GM03348 (cell line): ENCODE measurements at places on chromosomes 1 and 21.

GRCh38 chr1:230745071-230745470 is 2.1 kb upstream of the CAPN9 start:
- DNase-seq, result no peak

- no peak for DNase-seq
These were observed 245.7 kb upstream of the RGS18 start for GRCh38 chr1:191912517-191912916.

GRCh38 chr1:156794506-156795373 is 21.9 kb downstream of the SH2D2A start:
- no peak for DNase-seq

- DNase-seq, result no peak
These were observed 31.9 kb upstream of the SGIP1 start for GRCh38 chr1:66502086-66502485.
